ENCODE measurements at places on chromosomes 3 and 15.

DNA sequence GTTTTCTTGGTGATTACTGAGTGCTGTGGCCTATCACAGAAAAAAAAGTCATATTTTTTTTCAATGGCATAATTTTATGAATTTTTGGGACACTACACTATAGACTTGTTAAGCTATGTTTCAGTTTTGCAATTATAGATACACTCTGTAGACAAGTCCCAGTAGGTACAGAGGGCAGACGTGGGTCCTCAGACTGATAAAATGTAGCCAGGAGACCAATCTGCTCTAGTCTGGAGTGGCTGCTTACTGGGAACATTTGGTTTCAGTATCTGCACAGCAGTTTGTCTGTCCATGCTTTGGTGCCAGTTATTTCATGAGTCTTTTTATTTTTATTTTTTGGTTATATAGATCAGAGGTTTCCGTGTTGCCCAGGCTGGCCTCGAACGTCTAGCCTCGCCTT lies 313.4 kb upstream of the LRRFIP2 start:
- DNase-seq, result no peak

DNA sequence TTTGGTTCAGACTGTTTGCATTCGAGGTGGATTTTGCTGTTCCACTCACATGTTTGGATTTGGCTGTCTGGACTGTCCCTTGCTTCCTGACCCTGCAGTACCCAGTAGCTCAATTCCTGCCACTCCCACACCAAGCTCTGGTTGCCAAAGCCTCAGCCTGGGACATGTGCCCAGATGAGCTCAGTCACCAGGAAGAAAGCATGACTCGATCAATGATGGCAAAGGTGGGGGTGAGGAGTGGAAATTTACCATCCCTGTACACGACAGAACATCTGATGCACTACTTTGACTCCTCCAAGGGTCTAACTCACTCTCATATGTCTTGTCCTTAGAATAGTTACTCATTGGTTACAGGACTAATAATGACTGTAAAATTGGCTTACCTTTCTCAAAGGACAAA lies 45.2 kb downstream of the ZNF385D start:
- peak; percentile 65 for DNase-seq

GRCh38 chr3:185402561-185402960 lies 39.6 kb downstream of the MAP3K13 start:
- DNase-seq, result peak; percentile 19

- peak; percentile 15 for DNase-seq
These were observed 19.4 kb downstream of the RBP1 start for GRCh38 chr3:139519998-139520737.

DNA sequence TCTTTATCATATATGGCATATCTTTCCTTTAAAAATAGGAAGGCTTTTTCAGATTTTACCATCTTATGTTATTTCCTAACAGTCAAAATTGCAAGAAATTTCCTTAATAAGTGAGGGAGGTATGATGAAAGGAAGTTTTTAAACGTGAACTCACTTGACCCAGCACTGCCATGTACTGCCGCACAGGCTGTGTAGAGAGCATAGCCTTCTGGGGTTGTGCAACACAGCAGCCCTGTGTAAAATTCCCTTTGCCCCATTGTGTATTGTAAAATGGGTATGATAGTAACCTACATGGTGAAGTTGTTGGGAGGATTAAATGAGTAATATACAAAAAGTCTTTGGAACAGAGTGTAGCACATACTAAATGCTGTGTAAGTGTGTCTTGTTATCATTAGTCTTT lies 78.6 kb downstream of the PEX5L start:
- DNase-seq, result no peak
